Fibroblast of lung (primary cell): ENCODE measurements at places on chromosomes 16 and 17. TPM values are rescaled to one million over a fixed set of nuclear protein-coding genes. Genes with fewer than 3 reads are reported as not detected.

GRCh38 chr17:46020023-46020761, 21.1 kb downstream of the STH start:
- H3K27ac ChIP-seq = no peak overlapping the region
- DNase-seq = no peak
- no peaks in the 10 kb centered on the region for H3K27me3 ChIP-seq
- no peaks in the 10 kb centered on the region for H3K36me3 ChIP-seq
- no peaks in the 10 kb centered on the region for H3K4me1 ChIP-seq
- no peak overlapping the region for H3K4me3 ChIP-seq

DNA sequence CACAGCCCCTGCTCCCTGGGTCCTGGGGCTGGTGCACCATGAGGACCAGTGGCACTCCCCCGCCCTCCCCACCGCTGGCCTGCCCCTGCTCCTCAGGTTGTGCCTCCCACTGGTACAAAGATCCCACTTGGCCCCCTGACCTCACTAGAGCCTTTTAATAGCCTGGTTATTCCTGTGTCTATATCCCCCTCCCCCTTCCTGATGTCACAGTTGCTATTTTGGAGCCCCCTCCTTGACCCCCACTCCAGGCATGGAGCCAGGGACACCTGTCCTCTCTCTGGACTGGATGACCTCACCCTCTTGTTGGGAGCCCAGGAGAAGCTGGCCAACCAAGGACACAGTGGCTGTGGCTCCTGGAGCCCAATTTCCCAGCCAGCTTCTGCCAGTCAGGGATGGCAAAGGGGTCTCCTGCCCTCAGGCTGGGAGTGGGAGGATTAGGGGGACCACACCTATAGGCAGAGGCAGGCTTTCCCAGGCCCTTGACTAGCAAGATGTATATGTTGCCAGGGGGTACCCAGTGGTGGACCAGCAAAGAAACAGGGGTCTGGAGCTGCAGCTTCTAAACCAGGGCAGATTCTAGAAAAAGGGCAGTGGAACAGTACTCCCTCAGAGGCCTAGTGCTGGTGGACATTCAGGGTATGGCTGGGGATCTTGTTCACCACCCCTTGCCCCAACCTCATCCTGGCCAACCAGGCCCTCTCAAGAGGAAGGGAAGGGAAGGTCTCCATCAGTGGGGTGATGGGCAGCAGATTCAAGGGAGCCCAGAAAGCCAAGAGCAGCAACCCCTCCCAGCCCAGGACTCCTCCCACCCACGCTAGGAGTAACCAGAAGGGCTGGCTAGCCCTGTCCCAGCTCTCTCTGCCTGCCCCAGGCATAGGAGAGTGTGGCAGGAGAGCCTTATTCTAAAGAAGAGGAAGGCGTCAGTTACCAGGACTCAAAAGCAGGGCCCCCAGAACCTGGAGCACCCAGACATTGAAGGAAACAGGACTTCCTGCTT, 10.9 kb downstream of the HDAC5 start:
- peaks cover 4% of the 10 kb centered on the region for H3K36me3 ChIP-seq
- H3K4me1 ChIP-seq = peaks cover 32% of the 10 kb centered on the region
- H3K27me3 ChIP-seq = no peaks in the 10 kb centered on the region
- no peak overlapping the region for H3K4me3 ChIP-seq
- no peak for DNase-seq
- H3K27ac ChIP-seq = no peak overlapping the region

DNA sequence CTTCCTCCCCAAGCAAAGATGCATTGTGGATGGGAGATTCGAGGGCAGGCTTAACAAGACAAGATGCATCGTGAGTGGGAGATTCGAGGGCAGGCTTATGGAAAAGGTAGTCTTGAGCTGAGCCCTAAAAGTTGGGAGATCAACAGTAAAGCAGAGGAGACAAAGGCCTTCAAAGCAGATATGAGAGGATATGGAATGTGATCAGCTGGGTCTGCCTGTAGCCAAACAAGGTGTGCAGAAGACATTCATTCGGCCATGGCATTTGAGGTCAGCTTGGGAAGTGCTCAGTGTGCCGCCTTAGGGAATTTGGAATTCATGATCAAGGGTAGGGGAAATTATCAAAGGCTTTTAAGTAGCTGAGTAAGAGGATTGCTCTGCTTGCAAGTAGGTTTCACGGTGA, 39.5 kb downstream of the DNAH9 start:
- no peak for DNase-seq
- H3K27me3 ChIP-seq = no peaks in the 10 kb centered on the region
- no peaks in the 10 kb centered on the region for H3K4me1 ChIP-seq
- no peaks in the 10 kb centered on the region for H3K36me3 ChIP-seq

DNA sequence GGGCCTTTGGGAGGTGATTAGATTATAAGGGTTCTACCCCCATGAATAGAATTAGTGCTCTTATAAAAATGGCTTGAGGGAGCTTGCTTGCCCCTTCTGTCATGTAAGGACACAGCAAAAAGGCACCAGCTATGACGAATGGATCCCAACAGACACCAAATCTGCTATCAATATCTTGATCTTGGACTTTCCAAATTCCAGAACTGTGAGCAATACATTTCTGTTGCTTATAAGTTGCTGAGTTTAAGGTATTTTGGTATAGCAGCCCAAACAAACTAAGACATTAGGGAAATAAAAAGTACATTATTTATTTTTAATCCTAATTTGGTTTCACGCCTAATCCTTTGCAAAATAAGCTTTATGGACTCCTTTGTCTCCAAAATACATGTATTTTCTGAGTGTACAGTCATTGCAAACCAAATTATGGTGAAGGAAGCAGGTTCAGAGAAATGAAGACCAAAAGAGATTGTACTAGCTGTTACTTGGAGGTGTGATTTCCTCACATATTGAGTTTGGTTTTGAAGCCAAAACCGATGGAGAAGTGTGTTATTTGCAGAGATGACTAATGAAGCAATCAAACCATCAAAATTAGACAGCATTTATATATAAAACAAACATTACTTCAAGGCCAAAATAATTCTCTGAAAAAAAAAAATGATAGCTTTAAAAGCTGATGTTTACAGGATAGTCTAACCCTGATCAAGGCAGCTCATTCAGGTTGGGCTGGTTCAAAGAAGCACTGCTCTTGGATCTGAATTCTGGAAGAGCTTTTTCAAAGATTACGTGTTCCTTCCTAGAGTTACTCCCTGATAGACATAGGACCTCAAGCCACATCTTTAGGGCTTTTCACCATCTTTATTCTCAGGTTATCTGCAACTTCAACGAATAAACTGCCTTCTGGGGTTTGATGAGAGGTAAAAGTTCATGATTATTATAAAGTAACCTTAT, 71.6 kb downstream of the MYO1D start:
- H3K4me3 ChIP-seq = no peak overlapping the region
- no peaks in the 10 kb centered on the region for H3K27me3 ChIP-seq
- H3K27ac ChIP-seq = no peak overlapping the region
- peaks cover 5% of the 10 kb centered on the region for H3K4me1 ChIP-seq

The WNT9B gene
- total RNA-seq = not detected in 2 replicates

The EMP2 gene
- 17.2 and 22.5 TPM in 2 replicates for total RNA-seq

The KRTAP2-3 gene
- not detected in 2 replicates for total RNA-seq

DNA sequence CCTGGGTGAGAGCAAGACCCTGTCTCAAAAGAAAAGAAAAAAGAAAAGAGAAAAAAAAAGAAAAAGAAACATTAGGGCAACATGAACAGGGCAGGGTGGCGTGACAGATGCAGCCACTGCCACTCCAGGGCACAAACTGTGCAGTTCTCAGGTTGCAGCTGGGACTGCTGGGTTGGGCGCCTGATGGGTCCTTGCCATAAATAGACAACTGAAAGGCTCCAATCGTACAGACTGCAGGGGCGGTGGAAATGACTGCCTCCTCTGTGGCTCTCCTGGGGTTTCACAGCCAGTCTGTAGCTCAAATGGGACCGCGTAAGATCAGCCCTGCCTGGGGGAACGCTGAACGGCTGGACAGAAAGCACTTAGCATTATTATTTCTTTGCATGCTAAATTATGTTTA, 130.7 kb downstream of the CPPED1 start:
- H3K4me1 ChIP-seq = no peaks in the 10 kb centered on the region
- no peak for DNase-seq
- no peaks in the 10 kb centered on the region for H3K36me3 ChIP-seq
- H3K27ac ChIP-seq = no peak overlapping the region
- no peak overlapping the region for H3K4me3 ChIP-seq

- no peaks in the 10 kb centered on the region for H3K4me1 ChIP-seq
- no peak overlapping the region for H3K27ac ChIP-seq
- no peak overlapping the region for H3K4me3 ChIP-seq
- H3K36me3 ChIP-seq = no peaks in the 10 kb centered on the region
- no peaks in the 10 kb centered on the region for H3K27me3 ChIP-seq
- no peak for DNase-seq
Observed at GRCh38 chr17:14432079-14432478, 131.2 kb downstream of the HS3ST3B1 start.

DNA sequence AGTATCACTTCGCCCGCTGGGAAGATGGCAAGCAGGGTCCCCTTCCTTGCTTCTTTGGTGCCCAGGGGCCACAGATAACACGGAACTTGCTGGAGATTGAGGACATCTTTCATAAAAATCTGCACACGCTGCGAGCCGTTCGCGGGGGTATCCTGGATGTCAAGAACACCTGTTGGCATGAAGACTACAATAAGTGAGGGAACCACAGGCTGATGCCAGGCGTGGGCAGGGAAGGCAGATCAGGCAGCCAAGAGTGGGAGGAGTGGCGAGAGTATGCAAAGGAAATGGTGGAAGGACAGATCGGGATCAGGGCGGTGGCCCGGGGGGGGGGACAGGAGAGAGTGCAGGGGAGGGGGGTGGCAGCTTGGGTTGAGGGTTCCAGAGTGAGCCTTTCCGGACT, 22.2 kb downstream of the DNAH2 start:
- H3K27me3 ChIP-seq = peaks cover 32% of the 10 kb centered on the region
- no peak for DNase-seq
- H3K27ac ChIP-seq = no peak overlapping the region
- H3K36me3 ChIP-seq = no peaks in the 10 kb centered on the region
- H3K4me3 ChIP-seq = no peak overlapping the region

The CSH2 gene
- total RNA-seq = not detected in 2 replicates

GRCh38 chr17:66507982-66508760, 205.8 kb downstream of the PRKCA start:
- H3K4me1 ChIP-seq = peaks cover 27% of the 10 kb centered on the region
- no peak overlapping the region for H3K4me3 ChIP-seq
- peak overlapping the region; percentile 79 for H3K27ac ChIP-seq

The C17orf78 gene
- total RNA-seq = not detected in 2 replicates

GRCh38 chr16:23504453-23505179, 5.7 kb downstream of the GGA2 start:
- no peaks in the 10 kb centered on the region for H3K27me3 ChIP-seq
- DNase-seq = peak; percentile 86
- peaks cover 13% of the 10 kb centered on the region for H3K4me1 ChIP-seq
- H3K4me3 ChIP-seq = no peak overlapping the region

GRCh38 chr17:80908776-80909175, 82.9 kb upstream of the CHMP6 start:
- no peak overlapping the region for H3K27ac ChIP-seq
- H3K4me3 ChIP-seq = no peak overlapping the region
- H3K27me3 ChIP-seq = no peaks in the 10 kb centered on the region
- H3K4me1 ChIP-seq = no peaks in the 10 kb centered on the region

GRCh38 chr16:29958756-29959155, 3.1 kb upstream of the TMEM219 start:
- no peak for DNase-seq
- no peaks in the 10 kb centered on the region for H3K27me3 ChIP-seq
- no peak overlapping the region for H3K4me3 ChIP-seq
- H3K4me1 ChIP-seq = no peaks in the 10 kb centered on the region

The FOXC2 gene
- total RNA-seq = 0.26 and 0.50 TPM in 2 replicates

GRCh38 chr17:29289852-29290251, 4.1 kb downstream of the NUFIP2 start:
- H3K36me3 ChIP-seq = peaks cover 11% of the 10 kb centered on the region
- no peak for DNase-seq
- no peak overlapping the region for H3K4me3 ChIP-seq
- no peaks in the 10 kb centered on the region for H3K27me3 ChIP-seq
- peaks cover 5% of the 10 kb centered on the region for H3K4me1 ChIP-seq

- H3K36me3 ChIP-seq = peaks cover 6% of the 10 kb centered on the region
- no peak overlapping the region for H3K27ac ChIP-seq
- no peaks in the 10 kb centered on the region for H3K4me1 ChIP-seq
- DNase-seq = no peak
Observed at GRCh38 chr16:3017344-3017743, 639 bp downstream of the CLDN6 start.

DNA sequence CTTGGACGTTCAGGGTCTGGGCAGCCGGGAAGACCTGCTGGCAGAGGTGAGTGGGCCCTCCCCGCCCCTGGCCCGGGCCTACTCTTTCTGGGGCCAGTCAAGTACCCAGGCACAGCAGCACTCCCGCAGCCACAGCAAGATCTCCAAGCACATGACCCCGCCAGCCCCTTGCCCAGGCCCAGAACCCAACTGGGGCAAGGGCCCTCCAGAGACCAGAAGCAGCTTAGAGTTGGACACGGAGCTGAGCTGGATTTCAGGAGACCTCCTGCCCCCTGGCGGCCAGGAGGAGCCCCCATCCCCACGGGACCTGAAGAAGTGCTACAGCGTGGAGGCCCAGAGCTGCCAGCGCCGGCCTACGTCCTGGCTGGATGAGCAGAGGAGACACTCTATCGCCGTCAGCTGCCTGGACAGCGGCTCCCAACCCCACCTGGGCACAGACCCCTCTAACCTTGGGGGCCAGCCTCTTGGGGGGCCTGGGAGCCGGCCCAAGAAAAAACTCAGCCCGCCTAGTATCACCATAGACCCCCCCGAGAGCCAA, 8.6 kb upstream of the ABCC3 start:
- no peak overlapping the region for H3K4me3 ChIP-seq
- H3K36me3 ChIP-seq = no peaks in the 10 kb centered on the region
- H3K27ac ChIP-seq = no peak overlapping the region
- DNase-seq = peak; percentile 67

DNA sequence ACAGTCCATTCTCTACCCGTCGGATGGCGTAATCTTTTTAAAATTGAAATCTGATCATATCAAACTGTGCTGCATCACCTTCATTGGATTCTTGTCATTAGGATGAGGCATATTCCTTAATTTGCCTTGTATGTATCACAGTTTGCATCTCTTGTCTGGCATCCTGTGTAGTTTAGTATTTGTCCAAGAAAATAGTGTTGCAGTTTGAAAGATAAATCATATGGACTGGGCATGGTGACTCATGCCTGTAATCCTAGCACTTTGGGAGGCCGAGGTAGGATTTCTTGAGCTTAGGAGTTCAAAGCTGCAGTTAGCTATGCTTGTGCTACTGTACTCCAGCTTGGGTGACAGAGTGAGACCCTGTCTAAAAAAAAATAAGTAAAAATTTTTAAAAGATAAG, 5.8 kb upstream of the RSL1D1 start:
- no peaks in the 10 kb centered on the region for H3K4me1 ChIP-seq
- no peak overlapping the region for H3K4me3 ChIP-seq
- H3K36me3 ChIP-seq = no peaks in the 10 kb centered on the region

The RHBDL1 gene
- total RNA-seq = 2.6 and 7.1 TPM in 2 replicates

The ATP2A3 gene
- total RNA-seq = 5.9 and 12.4 TPM in 2 replicates

GRCh38 chr16:79980650-79981521, 380.3 kb upstream of the MAF start:
- no peak overlapping the region for H3K4me3 ChIP-seq
- peak; percentile 11 for DNase-seq
- H3K27me3 ChIP-seq = no peaks in the 10 kb centered on the region
- H3K4me1 ChIP-seq = no peaks in the 10 kb centered on the region
